ENCODE measurements at places on chromosomes 5 and 9.

GRCh38 chr9:117464941-117465616 lies 50.2 kb upstream of the ASTN2 start:
- DNase-seq, result no peak

DNA sequence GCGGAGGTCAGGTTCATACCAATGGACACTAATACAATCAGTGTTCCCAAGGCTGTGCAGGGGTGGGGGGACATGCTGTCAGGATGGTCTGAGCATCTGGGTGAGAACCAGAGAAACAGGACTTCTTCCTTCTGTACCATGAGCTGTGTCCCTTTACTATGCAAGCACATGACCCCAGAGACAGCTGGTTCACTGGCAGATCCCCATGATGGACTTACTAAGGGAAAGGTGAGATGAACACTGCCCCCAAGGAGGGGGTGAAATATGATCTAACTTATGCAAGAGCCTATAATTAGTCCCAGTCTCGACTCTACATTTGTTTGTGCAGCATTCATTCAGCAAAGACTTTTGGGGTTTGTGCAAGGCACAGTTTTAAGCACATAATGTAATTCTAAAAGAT lies 91.4 kb downstream of the LIFR start:
- no peak for DNase-seq

GRCh38 chr5:66859526-66859925 lies 263.3 kb downstream of the MAST4 start:
- no peak for DNase-seq

GRCh38 chr5:16418471-16418922 lies 47.1 kb downstream of the ZNF622 start:
- no peak for DNase-seq

DNA sequence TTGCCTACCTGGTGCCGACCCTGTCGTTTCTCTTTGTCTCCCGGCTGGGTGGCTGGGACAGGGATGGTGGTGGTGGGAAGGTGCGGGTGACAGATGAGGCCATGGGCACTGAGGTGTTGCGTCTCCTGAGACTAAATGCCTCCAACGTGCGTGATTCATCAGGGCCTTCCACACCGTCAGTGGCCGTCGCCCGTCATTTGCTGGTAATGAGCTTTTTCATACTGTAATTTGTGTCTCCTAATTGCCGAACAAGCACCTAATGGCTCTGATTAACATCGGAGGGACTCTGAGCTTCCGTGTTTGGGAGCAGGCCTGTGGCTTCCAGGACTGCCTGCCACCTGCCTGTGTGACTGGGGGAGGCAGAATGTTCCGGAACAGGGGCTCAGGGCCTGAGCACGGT lies 35.2 kb downstream of the RXRA start:
- DNase-seq, result no peak

Measured in CD4-positive, alpha-beta T cell (primary cell).